ENCODE measurements at places on chromosomes 1 and 21.

- no peak for DNase-seq
Measured at GRCh38 chr1:30757352-30758120, at the start of gene LAPTM5. Gene LAPTM5 (minus strand): TSS chr1:30757774. CDS start chr1:30757745, 29 bp downstream.

- DNase-seq, result no peak
Measured at GRCh38 chr1:48823168-48823567, 46.5 kb upstream of the BEND5 start.

DNA sequence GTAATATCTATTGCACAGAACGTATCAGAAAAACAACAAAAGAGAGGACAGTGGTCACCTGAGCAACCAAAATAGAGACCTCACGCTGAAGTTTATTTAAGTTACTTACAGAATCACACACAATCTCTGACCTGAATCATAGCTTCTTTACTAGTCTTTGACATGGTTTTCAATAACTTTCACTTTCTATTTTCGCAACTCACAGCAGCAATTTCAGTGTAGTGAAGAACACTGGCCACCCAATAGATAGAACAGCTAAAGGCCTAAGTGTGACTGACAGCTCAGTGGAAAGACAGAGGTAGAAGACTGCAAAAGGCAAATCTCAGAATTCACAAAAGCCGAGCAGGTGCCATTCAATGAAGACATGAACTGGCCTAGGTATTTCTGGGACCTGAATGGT, 435.6 kb upstream of the CHRM3 start:
- no peak for DNase-seq

DNA sequence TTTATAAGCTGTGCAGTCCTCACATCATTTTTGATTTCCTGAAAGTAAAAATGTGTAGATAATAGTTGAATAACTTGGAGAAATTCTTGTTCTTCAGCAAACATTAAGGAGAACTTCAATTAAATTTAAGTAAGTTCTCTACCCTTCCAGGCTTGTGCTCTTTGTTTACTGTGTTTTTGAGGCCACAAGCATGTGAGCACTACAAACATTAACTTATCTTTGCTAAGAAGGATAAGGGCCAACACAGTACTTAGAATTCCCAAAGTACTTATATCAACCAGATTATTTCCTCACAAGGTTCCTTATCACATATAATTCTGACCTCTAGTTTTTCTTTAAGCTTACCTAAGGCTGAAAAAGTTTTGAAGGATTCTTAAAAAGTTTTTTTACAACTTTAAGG, 24.7 kb upstream of the RWDD3 start:
- DNase-seq, result no peak

- DNase-seq, result no peak
Measured at GRCh38 chr1:28865997-28866650, 48.2 kb upstream of the EPB41 start.

All from brain microvascular endothelial cell (primary cell).